Astrocyte (in vitro differentiated cells and primary cell): ENCODE measurements at places on chromosomes 7 and 10. TPM values are rescaled to one million over a fixed set of nuclear protein-coding genes. Genes with fewer than 3 reads are reported as not detected.

Gene AFAP1L2
- 26.6 and 28.1 TPM in 2 replicates for total RNA-seq

- H3K4me3 ChIP-seq, result no peak overlapping the region
- H3K27ac ChIP-seq, result no peak overlapping the region
- DNase-seq, result no peak
- no peaks in the 10 kb centered on the region for H3K27me3 ChIP-seq
Observed at GRCh38 chr10:128462844-128463243, 336.6 kb upstream of the MKI67 start.

DNA sequence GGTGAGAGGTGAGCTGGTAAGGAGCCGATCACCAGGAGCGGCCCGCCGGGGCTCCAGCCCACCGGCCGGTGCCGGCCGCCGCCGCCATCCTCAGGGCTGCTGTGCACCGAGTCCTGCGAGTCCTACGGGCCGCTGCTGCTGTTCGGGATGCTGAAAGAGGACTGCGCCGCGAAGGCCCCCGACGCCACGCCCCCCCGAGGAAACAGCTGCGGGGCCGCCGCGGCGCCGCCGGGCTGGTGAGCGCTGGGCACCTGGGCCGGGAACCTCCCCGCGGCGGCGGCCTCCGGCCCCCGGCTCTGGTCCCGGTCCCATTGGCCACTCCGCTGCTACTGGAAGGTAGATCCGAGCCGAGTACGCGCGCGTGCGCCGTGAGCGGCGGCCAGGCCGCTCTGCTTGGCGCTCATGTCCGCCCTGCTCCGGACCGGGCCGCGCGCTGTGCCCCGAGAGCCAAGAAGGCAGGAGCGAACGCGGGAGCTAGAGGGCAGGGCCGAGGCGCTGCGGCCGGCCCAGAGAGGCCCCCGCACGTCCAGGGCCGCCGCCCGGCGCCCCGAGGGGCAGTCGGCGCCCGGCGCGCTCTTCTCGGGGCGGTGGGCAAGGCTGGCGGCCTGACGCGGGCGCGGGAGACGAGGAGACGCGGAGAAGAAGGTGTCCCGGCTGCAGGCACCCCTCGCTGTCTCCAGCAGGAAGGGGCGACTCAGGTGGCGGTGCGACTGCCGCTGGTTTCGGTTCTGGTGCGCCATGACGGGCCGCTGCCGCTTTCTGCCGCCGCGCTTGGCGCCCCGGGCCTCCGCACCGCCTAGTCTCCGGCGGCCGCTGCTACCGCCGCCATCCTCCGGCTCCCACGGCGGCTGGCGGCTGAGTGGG is 121.3 kb upstream of the WIPF3 start:
- peak; percentile 60 for DNase-seq
- peak overlapping the region; percentile 38 for H3K27ac ChIP-seq
- H3K36me3 ChIP-seq, result no peaks in the 10 kb centered on the region
- H3K4me3 ChIP-seq, result peak overlapping the region; percentile 66

GRCh38 chr7:32115831-32116230 is 45.6 kb upstream of the PDE1C start:
- H3K27ac ChIP-seq, result peak overlapping the region; percentile 69
- peak; percentile 93 for DNase-seq
- no peaks in the 10 kb centered on the region for H3K27me3 ChIP-seq
- peaks cover 9% of the 10 kb centered on the region for H3K4me1 ChIP-seq
- H3K4me3 ChIP-seq, result no peak overlapping the region

- no peak overlapping the region for H3K4me3 ChIP-seq
- no peak overlapping the region for H3K27ac ChIP-seq
- no peaks in the 10 kb centered on the region for H3K36me3 ChIP-seq
- H3K27me3 ChIP-seq, result no peaks in the 10 kb centered on the region
- DNase-seq, result no peak
Observed at GRCh38 chr7:114422507-114423501, 8.2 kb downstream of the FOXP2 start.

DNA sequence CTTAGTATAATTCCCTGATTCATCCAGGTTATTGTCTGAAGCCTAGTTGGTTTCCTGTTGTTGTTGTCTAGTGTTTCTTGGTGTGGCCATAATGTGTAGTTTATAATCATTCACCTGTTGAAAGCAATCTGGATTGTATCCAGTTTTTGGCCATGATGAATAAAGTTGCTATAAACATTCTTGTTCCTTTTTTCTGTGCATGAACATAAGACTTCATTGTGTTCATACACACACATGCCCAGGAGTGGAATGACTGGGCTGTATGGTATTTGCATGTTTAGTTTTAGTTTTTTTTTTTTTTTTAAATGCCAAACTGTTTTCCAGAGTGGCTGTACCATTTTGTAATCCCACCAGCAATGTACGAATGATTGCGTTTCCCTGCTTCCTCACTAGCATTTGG is 349.8 kb downstream of the SDK1 start:
- no peak overlapping the region for H3K4me3 ChIP-seq
- no peaks in the 10 kb centered on the region for H3K27me3 ChIP-seq
- no peak overlapping the region for H3K27ac ChIP-seq
- H3K36me3 ChIP-seq, result no peaks in the 10 kb centered on the region
- no peaks in the 10 kb centered on the region for H3K4me1 ChIP-seq
